Stimulated activated CD4-positive, alpha-beta T cell treated with anti-CD3 and anti-CD28 coated beads, TNF-alpha, amount 100 ng/mL, for 48 hours (primary cell): ENCODE measurements at places on chromosomes 1 and 21.
A peak's percentile ranks its signal among the peaks of the same experiment; 100 is the strongest.

DNA sequence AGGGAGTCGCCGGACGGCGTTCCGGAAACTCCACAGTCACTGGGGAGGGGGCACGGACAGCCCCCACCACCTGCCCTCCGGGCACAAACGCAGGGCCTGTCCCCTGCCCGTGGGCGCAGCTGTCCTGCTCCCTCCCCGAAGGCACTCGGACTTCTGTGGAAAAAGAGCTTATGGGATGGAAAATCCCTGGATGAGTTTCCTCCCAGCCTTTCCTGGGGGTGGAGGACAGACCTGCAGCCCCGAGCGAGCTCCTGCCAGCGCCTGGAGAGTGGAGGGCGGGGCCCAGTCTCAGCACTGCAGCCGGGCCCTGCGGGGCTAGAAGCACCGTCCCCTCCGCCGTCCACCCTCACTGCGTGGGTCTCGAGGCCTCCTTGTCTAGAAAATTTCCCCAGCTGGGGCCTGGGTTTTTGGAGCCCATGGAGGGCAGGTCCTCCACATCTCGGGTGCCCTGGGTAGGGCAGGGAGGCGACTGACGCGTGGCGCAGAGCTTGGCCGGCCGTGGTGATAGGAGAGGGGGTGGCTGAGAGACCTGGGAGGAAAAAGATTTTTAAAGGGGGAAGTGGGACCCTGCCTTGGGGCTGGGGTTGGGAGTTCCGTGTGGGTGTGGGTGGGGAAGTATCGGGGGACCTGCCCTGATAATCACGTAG is 6.4 kb upstream of the COL6A1 start:
- no peak for DNase-seq

DNA sequence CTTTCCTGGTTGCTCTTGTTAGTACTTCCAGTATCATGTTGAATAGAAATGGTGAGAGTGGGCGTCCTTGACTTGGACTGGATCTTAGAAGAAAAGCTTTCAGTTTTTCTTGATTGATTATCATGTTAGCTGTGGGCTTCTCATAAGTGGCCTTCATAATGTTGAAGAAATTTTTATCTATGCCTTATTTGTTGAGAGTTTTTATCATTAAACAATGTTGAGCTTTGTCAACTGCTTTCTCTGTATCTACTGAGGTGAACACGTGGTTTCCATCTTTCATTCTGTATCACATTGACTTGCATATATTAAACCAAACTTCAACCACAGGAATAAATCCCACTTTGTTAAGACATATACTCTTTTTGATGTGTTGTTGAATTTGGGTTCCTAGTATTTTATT is 29.4 kb downstream of the PRKAB2 start:
- no peak for DNase-seq

DNA sequence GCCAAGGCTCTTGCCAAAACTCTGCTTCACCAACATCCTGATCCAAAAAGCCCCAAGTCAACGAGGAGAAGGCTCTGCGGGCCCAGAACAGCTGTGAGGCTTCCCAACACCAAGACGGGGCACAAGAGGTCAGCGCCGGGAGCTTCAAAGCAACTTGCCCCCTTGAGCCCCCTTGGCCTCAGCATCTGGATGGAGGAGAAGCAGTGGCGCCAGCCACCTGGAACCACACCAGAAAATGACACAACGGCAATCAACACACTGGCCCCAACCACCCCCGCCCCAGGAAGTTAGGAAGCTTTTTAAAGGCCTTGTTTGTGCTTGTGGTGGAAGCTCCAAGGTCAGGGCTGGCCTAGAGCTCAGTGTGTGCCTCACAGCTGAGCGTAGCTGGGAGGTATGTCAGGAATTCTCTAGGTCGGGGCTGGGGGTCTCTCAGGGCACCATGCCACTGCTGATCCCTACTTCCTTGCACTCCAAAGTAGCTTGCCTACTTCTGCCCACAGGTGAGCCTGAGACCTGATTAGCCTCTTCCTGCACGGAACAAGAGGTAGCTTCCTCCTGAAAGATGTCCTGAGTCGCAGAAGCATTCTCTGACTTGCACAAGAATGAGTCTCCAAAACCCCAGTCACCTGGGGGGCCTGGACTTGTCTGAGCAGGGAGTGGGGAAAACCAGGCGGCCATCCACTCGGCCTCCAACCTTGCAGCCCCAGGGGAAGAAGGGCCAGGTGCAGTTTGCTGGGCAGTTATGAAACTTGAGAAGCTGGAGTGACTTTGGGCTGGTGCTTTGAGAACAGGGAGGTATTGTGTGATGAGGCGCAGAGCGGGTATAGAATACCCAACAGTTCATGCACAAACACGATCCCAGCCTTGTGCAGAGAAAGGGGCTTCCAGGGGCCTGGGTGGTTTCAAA is 9.7 kb upstream of the SRP9 start:
- no peak for DNase-seq

GRCh38 chr1:36968730-36969129 is 65.6 kb downstream of the GRIK3 start:
- no peak for DNase-seq

GRCh38 chr1:241817956-241818612 is 29.9 kb upstream of the EXO1 start:
- no peak for DNase-seq

- no peak for DNase-seq
These were observed 5.9 kb upstream of the NUF2 start for GRCh38 chr1:163315773-163316374.

- DNase-seq, result no peak
These were observed 182.9 kb upstream of the FGGY start for GRCh38 chr1:59113876-59114457.

DNA sequence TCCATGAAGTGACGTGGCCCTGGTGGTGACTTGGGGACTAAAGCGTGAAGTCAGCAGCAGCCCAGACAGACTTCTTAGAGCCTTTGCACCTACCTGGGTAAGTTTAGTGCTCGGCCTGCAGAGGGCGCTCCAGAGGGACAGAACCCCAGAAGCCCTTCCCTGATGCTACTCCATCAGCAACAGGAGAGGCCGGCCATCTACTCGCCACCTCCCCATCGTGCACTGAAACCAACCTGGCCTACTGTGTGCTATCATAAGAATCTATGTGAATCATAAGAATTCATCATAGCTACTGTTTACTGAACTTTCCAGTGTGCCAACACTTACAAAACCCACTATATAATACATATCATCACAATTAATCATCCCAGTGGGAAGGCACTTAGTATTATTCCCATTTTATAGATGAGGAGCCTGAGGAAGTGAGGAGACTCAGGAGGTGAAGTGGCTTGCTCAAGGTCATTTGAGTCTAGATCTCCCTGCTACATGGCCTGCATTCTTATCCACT is 7.9 kb upstream of the EDN2 start:
- peak; percentile 39 for DNase-seq

DNA sequence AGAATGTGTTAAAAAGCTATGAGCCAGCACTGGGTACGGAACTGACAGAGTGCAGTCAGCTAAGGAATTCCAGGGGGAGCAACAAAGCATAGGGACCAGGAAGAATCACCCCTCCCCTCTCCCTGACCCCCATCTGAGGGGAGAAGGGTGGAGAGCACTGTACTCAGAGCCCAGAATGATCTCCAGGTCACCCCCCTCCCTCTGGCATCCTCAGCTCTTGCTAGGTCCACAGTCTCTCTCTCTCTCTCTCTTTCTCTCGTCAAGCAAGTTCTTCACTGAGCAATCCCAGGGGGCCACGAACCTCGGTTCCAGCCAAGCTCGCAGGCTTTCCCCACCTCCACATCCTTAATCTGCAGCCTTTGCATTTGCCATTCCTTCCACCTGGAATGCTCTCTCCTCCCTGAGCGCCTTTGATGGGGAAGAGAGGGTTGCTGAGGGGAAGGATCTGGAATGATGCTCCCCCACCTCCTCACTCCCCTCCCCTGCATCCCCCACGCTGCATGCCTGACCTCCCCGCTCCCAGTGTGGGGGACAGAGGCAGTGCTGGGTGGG is 6.7 kb upstream of the WASF2 start:
- no peak for DNase-seq

- DNase-seq, result no peak
These were observed 225.1 kb upstream of the TMEM51 start for GRCh38 chr1:14928412-14928811.

DNA sequence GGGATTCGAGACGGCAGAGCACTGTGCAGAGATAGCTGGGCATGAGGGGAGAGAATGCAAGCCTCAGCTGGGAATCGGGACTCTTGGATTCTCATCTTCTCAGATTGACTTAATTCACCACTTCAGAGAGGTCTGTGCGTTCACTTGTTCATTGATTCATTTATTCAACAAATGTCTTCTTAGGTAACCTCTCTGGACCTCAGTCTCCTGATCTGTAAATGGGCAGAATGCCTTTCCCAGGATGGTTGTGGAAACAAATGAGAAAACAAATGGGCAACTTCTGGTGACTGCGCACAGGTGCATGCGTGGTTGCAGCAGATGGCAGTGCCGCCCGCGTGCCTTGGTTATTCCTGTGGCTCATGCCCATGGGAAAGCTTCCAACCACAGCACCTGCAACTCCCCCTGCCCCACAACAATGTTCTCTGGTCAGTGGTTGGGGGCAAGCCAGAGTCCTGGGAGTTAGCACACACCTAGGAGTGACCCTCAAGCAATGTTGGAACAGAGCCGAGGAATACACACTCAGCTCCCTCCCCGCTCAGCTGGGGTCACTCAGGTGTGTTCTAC is 110.1 kb upstream of the RUNX3 start:
- no peak for DNase-seq
